Pericardium fibroblast (primary cell): ENCODE measurements at places on chromosomes 2 and 18. TPM values are rescaled to one million over a fixed set of nuclear protein-coding genes. Genes with fewer than 3 reads are reported as not detected.

DCDC2C gene
- not detected in 2 replicates for total RNA-seq

ERBB4 gene
- not detected in 2 replicates for total RNA-seq

ARHGEF33 gene
- total RNA-seq: 0.09 TPM in 1 of 2 replicates, not detected in the other

COL4A4 gene
- 0.43 and 15.9 TPM in 2 replicates for total RNA-seq

GRHL1 gene
- total RNA-seq: 0.09 TPM in 1 of 2 replicates, not detected in the other

CPS1 gene
- total RNA-seq: 9.9 and 12.9 TPM in 2 replicates

IL1A gene
- under 0.01 TPM in 1 of 2 replicates, not detected in the other for total RNA-seq

MAPRE3 gene
- 2.6 and 3.2 TPM in 2 replicates for total RNA-seq

NDUFS1 gene
- total RNA-seq: 36.5 and 45.9 TPM in 2 replicates

TYMS gene
- 3.2 and 6.6 TPM in 2 replicates for total RNA-seq
